ENCODE measurements at places on chromosomes 1 and 21.

GRCh38 chr1:3640121-3640837, 9.6 kb downstream of the WRAP73 start:
- DNase-seq, result no peak

DNA sequence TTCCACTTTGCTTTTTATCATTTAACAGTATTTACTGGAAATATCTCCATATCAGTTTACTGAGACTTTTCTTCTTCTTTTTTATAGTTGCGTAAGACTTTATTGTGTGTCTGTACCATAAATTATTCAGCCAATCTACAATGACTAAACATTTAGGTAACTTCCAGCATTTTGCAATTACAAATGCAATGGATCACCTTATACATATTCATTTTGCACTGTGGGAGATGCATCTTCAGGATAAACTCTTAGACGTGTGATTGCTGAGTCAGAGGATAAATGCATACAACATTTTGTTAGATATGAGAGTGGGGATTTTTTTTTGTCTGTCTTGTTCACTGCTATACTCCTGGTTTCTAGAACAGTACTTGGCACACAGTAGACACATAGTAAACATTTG, 95.7 kb upstream of the GCLM start:
- no peak for DNase-seq

GRCh38 chr1:55529017-55529416, 313.9 kb upstream of the USP24 start:
- DNase-seq, result no peak

DNA sequence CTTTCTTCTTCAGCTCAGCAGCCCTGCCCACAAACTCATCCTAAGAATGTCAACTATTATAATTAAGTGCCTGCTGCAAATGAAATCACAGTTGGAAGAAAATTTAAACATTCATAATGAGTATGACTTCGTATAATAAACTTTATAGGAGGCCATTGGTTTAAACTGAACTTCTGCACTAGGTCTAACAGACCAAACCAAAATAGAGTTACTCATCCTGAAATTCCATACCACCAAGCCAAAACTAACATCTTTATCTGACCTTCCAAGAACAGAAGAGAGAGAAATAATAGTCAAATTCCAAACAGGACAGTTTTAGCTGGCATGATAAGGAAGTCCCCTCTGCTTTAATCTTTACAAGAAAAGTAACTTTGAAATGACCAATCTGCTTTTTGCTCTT, 472.4 kb upstream of the PRMT6 start:
- DNase-seq, result no peak

DNA sequence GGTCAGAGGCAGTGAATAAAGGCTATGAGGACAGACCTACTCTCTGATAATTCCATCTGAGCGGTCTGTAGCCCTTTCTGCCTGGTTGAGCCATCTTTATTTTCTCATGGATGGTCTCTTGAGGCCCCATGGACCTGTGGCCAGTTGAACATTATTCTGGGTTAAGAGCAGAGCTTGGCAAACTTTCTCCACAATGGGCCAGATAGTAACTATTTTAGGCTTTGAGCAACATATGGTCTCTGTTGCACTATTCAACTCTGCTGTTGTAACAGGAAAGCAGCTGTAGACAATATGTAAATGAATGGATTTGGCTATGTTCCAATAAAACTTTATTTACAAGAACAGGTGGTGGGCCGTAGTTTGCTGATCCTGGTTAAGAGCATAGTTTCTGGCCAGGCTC, 62.7 kb downstream of the KAZN start:
- no peak for DNase-seq

DNA sequence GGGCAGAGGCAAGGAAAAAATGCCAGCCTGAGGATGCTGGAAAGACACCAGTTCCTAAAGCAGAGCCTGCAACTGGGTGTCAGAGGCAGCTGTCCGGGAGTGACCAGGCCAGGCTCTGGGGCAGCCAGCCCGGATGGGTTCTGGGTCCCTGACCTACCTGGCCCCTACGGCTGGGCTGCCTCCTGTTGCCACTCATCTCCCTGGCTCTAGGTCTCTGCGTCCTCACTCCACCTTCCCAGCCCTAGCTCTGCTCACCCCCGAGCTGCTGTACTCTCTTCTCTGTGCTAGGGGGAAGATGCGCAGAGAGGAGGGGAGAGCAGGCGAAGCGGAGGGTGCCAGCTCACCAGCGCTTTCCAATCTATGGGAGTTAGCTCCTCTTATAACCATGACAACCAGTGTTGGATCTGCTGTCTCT, 9.0 kb downstream of the ARHGEF2 start:
- no peak for DNase-seq

DNA sequence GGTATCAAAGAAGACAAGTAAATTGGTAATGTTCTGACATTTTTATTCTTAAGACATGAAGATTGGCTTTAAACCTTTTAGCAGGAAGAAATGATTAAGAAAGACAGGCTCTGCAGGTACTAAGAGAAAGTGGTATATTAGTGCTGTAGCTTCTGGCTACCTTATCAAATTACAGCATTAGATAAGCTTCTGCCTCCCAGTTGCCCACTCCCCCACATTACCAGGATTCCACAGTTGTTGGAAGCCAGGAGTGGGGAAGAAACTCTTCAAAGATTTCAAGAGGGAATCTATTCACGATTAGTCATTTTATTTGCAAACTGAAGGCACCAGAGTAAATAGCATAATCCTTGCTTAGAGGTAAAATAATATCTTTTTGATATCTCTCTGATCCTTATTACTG, 274.9 kb downstream of the LMO4 start:
- no peak for DNase-seq

- DNase-seq, result no peak
These were observed at the start of gene UAP1 for GRCh38 chr1:162561616-162562469. UAP1 (plus strand) TSS chr1:162561722; CDS start chr1:162566069, 4,347 bp downstream.

DNA sequence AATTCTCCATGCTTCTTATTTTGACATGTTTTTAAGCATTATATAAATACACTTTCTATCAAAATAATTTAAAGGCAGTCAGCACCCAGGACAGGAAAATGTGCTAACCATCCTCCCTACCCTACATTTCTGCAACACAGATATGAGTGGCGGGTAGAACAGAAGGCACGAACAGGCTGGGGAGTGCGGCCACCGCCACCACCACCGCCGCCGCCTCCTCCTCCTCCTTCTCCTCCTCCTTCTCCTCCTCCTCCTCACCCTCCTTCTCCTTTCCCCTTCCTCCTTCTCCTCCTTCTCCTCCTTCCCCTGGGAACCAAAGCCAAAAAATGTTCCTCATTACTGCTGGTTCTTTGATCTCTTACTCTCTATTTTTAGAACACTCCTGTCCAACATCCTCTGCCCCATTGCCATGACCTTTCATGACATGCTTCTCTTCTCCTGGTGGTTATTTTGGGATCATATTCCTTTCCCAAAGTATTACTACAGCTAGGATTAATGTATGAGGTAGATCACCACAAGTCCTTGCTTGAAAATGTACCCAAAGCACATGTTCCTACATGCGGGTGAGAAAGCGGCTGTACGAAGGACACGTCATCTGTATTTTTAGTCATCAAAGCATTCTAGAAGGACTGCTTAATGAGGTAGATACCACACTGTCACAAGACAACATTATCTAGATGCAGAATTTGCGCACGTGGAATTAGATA, 24.5 kb upstream of the CCN1 start:
- DNase-seq, result no peak

DNA sequence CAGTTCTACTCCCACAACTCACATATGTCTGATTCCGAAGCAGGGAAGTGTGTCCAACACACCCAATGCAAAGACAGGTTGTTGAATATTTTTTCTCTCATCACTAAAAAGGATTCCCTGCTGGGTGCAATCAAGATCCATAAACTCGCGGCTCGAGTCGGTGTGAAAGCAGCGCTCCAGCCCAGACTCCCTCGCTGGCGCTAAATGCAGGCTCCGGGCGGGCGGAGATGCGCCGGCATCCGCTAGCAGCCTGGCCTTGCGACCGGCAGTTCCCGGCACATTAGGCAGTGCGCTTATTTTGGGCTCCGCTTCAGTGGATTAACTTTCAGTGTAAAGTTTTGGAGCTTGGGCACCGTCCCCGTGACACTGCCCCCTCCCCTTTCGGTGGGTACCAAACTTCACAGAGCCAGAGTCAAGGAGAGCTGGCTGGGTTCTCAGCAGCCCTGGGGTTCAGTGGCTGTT, 87.7 kb upstream of the POU3F1 start:
- no peak for DNase-seq

DNA sequence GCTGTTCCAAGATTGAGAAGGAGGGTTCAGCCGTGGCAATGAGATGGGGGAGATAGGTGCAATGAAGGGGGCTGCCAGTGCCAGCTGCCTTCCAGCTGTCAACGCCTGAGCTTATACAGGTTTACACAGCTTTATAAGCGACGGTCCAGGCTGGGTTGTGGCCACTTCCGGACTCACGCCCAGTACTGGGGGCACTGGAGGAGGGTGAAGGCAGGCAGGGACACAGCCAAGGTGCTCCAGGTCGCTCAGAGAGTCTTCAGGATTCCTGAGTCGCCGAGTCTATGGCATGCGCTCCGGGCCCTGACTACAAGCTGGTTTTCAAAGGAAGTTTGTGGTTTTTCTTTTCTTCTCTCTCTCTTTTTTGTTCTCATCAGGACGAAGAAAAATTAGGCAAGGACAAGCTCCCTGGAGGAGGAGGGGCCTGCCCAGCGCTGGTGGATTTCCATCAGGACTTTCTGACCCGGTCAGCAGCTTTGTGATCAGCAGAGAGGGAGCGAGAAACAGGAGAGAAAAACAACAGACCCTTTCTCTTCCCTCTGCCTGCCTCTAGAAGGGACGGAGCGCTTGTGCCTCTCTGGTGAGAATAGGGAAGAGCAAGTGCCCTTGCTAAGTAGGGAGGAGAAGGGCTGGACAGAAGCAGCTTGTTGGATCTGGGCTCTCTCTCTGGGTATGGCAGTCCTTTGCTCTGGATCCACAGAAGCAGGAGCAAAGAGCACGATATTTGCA, at the start of gene MINDY1:
Gene MINDY1, minus strand, starts transcription at position 576 of the 726 bp plus-strand sequence. CDS start 4,285 bp downstream, outside the sequence.
- no peak for DNase-seq

DNA sequence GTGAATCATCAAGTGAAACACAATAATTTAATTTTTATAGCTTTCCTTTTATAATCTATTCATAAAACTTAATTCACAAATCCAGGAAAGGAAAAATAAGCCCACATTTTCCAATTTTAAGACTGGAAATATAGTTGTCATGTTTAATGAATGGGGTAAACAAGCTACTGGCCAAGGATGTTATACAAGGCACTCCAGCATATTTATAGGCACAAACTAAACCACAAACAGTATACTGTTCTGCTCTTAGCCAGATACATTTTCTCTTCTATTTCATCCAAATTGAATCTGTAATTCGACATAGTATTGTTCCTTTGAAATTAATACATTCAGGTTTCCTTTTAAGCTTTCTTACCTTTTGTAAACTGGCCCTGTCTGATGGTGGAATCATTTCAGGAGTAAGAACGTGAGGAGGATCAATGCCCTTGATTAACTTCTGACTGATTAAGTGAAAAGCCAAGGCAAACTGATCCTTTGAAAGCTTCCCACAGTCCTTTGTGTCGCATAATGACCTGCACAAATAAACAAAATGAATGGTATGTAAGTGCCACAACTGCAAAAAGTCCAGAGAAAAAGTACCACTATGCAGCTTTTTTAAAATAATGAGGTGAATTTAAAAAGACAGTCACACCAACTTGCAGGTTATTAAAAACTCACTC, 74.4 kb downstream of the EPS15 start:
- DNase-seq, result no peak

- no peak for DNase-seq
These were observed 13.3 kb downstream of the ETV3L start for GRCh38 chr1:157086299-157086698.

DNA sequence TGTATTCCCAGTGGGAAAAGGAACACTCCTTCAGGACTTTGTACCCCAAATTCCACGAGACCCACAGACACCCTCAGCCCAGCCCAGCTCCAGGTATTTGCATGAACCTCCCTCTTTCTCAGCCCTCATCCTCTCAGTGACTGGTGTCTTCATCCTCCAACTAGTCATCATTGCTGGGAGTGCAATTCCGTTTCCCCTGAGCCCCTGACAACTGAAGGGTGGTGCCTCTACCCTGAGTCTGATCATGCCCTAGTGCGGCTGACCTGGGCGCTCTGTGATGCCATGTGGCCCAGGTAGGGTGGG, 3.8 kb upstream of the ZNF692 start:
- DNase-seq, result no peak

GRCh38 chr1:207362962-207363860, 41.7 kb downstream of the CD55 start:
- DNase-seq, result no peak

DNA sequence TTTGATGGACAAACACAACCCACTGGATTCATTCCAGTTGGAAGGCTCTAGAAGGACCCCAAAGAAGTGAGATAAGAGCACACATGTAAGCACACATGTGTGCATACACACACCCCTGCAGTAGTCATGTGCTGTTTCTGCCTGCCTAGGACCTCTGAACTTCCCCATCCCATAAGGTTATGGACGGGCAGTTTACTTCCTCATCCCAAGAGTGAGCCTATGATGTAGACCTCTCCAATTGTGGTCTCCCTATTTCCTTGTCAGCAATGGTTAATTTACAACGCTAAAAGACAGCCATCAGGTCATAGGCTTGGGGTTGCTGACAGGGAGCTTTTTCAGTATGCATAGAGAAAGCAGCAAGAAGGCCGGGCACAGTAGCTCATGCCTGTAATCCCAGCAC, 15.4 kb upstream of the ADAR start:
- DNase-seq, result no peak

DNA sequence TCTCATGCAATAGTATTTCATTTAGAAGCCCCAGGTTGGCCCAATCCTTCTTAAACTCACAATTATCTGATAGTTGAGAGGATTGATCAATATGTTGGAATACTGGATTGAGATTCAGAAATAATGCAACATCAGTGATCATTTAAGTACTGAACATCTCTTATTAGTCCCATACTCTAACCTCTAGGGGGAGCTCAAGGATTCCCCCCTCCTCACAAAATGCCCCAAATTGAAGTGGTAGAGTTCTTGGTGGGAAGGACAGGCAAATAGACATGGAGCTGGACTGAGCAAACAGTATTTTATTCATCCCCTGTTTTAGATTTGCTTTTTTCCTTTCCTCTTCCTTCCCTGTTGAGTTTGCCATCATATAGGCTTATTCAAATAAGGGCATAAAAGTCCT, 62.8 kb downstream of the NGF start:
- DNase-seq, result no peak

- DNase-seq, result no peak
These were observed 59.4 kb downstream of the CAPN9 start for GRCh38 chr1:230806552-230806951.

DNA sequence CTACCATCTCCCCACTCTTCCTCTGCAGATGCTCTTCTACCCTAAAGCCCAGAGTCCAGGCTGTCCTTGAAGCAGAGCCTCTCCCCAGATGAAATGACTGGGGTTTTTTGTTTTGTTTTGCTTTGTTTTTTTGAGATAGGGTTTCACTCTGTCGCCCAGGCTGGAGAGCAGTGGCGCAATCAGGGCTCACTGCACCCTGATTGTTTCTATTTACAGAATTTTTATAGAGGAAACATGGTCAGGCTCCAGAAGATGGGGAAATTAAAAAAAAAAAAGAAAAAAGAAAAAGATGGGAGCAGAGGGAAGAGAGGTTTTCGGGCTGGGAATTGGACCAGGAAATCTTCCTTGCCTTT, 43.7 kb upstream of the ZNF281 start:
- no peak for DNase-seq

- peak; percentile 53 for DNase-seq
These were observed 1.6 kb downstream of the SPEN start for GRCh38 chr1:15848929-15849774.

GRCh38 chr1:243416495-243416894, 160.7 kb downstream of the SDCCAG8 start:
- no peak for DNase-seq
